ENCODE measurements at places on chromosomes 6 and 20.

- no peak for DNase-seq
Observed at GRCh38 chr20:23367770-23368169, 5.8 kb downstream of the GZF1 start.

DNA sequence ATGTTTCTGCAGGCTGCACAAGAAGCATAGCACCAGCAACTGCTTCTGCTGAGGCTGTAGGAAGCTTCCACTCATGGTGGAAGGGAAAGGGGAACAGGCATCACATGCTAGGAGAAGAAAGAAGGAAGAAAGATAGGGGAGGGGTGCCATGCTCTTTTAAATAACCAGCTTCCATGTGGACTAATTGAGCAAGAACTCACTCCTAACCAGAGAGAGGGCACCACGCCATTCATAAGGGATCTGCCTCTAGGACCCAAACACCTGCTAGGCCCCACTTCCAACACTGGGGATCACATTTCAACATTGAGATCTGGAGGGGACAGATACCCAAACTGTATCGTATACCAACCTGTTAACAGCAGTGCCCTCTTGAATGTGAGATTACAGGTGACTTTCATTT, 46.9 kb upstream of the ARMC2 start:
- DNase-seq = peak; percentile 40

- DNase-seq = peak; percentile 27
Observed at GRCh38 chr20:63178889-63179686, 36.8 kb downstream of the YTHDF1 start.

DNA sequence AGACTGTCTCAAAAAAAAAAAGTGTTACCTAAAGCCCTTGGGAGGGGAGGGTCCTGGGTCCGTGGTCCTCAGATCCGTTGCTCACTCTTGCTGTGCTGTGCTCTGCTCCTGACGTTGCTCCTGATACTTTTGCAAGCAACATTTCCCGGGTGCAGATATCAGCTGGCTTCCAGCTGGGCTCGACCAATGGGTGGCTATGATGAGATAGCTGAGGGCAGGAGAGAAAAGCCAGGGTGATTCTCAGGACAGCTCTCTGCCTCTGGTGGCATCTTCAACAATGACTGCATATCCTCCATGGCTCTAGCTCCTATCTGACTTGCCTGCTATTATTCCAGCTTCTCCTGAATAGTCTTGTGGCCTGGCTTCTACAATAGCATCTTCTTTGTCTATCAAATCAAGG, 134.5 kb downstream of the RPS12 start:
- no peak for DNase-seq

GRCh38 chr20:48031122-48031521, 245.8 kb upstream of the SULF2 start:
- no peak for DNase-seq

- no peak for DNase-seq
Observed at GRCh38 chr20:61844621-61845020, 221.1 kb downstream of the TAF4 start.

- peak; percentile 56 for DNase-seq
Observed at GRCh38 chr6:30071081-30071818, 4.3 kb downstream of the PPP1R11 start.

- DNase-seq = no peak
Observed at GRCh38 chr6:1052262-1052661, 259.6 kb upstream of the FOXQ1 start.

GRCh38 chr6:56802584-56802983, 152.3 kb upstream of the BEND6 start:
- DNase-seq = peak; percentile 34

- no peak for DNase-seq
Observed at GRCh38 chr20:19412254-19412653, 199.8 kb downstream of the SLC24A3 start.

GRCh38 chr6:88365230-88365629, 199.1 kb upstream of the CNR1 start:
- DNase-seq = no peak

GRCh38 chr6:39213195-39213920, 15.9 kb downstream of the KCNK5 start:
- no peak for DNase-seq

DNA sequence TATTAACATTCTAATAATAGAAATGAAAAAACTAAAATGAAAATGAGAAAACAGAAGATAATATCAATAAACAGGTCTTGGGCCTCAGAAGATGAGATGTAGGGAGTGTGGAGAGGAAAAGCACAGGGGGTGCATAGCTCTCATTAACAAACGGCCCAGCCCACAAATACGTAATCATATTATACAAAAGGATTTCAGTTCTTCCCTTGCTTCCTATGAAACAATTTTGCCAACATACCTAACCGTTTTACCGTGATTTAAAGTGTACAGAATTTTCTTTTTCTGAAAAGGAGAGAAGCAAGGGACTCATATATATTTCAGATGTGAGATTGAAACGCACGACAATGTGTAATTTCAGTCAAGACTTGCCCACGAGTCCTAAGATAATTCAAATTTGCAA, 136.0 kb downstream of the HFE start:
- DNase-seq = peak; percentile 58

- DNase-seq = no peak
Observed at GRCh38 chr6:107988570-107988969, 30.6 kb upstream of the SEC63 start.

DNA sequence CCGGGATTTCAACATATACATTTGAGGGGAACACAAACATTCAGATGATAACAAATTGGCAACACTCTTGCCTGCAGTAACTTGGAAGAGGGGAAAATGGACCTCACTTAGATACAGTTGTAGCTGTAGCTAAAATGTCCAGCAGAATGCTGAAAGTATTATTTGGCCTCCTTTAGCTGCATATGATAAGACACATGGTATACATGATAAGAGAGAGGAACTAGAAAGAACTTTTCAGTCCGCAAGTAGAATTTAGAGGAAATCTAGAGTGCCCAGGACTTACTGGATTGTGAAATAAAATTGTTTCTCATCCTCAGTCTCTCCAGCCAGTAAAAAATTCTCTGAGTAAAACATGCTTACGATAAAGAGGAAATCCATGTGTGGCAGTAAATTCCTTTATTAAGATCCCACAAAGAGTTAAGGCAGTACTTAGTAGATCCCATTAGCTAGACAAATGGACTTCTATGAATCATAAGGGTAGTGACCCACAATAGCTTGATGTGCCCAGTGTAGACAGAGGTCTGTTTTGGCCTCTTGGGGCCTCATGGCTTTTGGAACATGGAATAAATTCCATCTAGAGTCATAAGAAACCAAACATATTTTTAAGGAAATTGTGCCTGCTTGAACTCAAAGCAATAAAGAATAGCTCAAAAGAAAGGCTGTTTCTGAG, 87.9 kb upstream of the RBM24 start:
- no peak for DNase-seq

DNA sequence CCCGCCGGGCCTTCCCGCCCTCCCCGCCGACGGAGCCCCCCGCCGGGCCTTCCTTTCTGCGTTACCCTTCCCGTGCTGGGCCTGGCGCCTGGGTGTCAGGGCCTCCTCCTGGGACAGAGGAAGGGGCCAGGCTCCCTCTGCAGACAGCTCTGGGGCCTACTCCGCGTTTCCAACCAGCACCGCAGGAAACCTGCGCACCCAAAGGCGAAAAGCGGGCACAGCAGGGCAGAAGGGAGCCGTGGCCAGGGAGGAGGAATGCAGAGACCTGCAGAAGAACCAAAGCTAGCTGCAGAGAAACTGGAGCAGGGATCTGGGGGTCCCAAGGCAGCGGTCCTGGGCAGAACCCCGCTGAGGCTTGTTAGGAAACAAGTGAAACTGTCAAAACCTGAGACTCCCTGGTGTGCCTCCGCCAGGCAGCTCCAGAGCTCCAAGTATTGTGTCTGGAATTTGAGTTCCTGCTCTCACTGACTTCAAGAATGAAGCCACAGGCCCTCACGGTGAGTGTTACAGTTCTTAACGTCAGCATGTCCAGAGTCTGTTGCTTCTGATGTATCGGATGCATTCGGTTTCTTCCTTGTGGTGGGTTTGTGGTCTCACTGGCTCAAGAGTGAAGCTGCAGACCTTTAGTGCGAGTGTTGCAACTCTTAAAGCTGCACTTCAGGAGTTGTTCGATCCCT, 33.3 kb downstream of the IRF4 start:
- DNase-seq = no peak

GRCh38 chr6:40520678-40521077, 66.5 kb downstream of the LRFN2 start:
- no peak for DNase-seq

DNA sequence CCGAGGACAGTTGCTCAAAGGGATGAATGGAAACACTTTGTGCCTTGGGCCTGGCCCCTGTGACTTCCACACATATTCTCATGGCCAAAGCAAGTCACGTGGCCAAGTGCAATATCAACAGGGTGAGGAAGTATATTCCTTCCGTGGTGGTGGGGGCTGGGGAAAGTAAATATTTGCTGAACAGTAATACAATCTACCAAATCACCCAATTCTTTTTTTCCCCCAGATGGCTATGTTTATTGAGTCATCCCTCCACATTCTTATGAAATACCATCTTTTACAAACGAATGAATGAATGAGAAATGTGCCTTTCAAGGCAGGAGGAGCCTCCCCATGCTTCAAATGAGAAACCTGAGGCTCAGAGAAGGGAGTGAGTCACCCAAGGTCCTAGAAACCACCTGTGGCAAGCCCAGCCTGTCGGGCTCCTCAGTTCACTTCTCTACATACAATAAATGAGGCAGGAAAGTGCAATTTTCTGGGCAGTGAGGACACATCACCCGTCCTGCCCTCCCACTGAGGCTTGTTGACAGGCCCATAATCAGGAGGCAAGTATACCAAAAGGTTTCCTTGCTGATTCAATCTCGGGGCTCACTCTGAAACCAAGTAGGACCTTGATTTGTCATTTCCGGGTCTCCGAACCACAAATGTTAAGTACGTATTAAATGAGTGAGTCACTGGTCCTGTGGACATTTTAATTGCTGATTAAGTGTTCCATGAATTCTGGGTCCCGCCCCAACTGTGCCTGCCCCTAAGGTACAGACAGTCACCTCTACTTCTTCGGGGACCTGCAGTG, 25.3 kb upstream of the TOP1 start:
- peak; percentile 23 for DNase-seq

DNA sequence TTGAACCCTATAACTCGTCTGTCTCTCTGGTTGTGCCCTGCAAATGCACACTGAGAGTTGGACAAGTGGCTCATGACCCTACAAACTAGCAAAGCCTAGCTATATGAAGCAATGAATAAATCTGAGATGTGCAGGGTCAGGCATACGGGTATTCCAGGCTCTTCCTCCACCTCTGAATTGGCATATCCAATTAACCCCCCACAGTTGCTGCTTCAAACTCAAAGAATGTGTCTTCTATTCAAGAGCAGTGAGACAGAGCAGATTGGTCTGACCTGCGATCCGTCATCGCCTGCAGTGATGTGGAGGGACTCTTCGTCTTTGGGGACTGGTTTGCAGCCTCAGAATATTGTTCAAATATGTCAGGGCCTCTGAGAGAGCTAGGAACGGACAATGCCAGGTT, 59.8 kb downstream of the LAMP5 start:
- DNase-seq = no peak

GRCh38 chr6:150680510-150680909, 80.8 kb downstream of the PLEKHG1 start:
- no peak for DNase-seq

- DNase-seq = no peak
Observed at GRCh38 chr20:60473211-60473610, 515.0 kb downstream of the CDH26 start.

GRCh38 chr6:166586424-166587156, at the start of gene RAMACL:
Gene RAMACL, minus strand, starts transcription at chr6:166586678. Its CDS starts 201 bp downstream, at chr6:166586477.
- DNase-seq = no peak

DNA sequence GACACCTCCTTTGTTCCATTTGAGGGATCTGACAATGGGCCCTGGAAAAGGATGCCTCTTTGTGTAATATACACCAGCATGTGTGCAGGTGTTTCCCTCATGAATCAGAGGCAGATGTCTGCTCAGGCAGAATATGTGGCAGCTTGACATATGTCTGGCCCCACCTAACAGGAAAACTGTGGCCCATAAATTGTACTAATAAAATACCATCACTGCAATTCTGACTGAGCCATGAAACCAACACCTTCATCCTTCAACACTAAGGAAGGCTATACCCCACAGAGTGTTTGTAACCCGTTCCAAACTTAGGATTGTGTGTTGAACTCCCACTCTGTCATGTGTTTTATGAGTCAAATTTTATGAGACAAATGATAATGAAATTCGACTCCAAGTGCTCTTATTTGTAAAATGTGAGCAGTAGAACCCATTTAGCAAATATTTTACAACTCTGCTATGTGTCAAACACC, 22.7 kb downstream of the LAMA4 start:
- DNase-seq = no peak

DNA sequence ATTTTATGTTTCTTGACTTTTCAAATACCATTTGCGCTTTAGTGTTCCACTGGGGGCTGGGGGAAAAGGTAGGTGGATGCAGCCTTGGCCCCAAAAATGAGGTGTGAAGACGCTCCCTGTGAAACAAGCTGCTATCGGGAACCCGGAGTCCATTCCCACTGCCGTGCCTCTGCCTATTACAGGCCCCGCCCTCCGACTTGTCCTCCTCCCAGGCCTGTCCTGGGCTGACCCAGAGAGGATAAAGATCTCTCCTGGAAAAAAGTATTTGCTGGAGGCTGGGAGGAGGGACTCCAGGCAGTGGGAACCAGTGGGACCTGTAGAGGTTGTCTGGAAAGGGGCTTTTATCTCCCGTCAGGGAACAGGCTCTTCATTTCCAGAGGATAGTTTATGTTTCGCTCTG, 215.0 kb downstream of the SLC24A3 start:
- DNase-seq = no peak

DNA sequence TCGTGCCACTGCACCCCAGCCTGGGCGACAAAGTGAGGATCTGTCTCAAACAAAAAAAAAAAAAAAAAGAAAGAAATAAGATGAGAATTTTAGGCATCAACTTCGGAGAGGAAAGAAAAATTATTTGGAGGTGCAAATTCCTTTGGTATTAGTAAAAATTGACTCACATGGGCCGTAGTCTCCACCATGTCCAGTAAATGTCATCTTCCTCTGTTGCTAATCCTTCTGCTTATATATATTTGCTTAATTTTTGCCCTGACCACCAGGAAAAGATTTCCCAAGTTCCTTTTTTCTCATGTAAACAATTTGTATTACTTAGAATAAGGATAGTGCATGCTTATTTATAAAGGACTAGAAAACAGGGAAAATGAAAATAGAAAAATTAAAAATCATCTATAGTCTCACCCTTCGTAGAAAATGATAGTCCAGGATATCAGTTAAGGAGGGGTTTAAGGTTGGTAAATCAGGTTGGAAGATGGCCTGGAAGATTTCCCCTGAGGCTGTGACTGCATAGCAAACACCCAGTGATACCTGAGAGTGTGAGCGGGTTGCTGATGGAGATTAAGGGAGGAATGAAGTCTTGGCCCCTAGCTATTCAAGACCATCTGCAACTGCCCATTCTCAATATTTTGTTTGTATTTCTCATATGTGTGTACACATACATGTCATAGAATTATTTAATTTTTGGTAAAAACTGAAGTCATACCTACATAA, 240.8 kb downstream of the ZNF217 start:
- DNase-seq = no peak

GRCh38 chr6:7939184-7939863, 28.7 kb upstream of the TXNDC5 start:
- DNase-seq = no peak

Data from muscle of back (tissue), 13 donors.